Activated CD8-positive, alpha-beta memory T cell treated with anti-CD3 and anti-CD28 coated beads for 1 hour (primary cell): ENCODE measurements at places on chromosomes 12 and 14.

DNA sequence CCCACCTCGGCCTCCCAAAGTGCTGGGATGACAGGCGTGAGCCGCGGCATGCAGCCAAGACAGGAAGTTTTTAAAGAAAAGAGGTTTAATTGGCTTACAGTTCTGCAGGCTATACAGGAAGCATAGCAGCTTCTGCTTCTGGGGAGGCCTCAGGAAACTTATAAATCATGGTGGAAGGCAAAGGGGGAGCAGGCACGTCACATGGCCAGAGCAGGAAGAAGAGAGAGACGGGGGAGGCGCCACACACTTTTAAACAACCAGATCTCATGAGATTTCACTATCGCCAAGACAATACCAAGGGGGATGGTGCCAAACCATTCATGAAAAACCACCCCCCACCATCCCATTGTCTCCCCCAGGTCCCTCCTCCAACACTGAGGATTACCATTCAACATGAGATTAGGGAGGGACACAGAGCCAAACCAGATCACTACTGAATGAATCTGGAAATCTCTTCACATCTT is 14.1 kb downstream of the CCDC63 start:
- no peak for DNase-seq

- no peak for DNase-seq
These were observed 99.9 kb downstream of the FOXN3 start for GRCh38 chr14:89317051-89317691.

GRCh38 chr12:98533723-98534251 is 18.4 kb downstream of the TMPO start:
- DNase-seq: no peak

DNA sequence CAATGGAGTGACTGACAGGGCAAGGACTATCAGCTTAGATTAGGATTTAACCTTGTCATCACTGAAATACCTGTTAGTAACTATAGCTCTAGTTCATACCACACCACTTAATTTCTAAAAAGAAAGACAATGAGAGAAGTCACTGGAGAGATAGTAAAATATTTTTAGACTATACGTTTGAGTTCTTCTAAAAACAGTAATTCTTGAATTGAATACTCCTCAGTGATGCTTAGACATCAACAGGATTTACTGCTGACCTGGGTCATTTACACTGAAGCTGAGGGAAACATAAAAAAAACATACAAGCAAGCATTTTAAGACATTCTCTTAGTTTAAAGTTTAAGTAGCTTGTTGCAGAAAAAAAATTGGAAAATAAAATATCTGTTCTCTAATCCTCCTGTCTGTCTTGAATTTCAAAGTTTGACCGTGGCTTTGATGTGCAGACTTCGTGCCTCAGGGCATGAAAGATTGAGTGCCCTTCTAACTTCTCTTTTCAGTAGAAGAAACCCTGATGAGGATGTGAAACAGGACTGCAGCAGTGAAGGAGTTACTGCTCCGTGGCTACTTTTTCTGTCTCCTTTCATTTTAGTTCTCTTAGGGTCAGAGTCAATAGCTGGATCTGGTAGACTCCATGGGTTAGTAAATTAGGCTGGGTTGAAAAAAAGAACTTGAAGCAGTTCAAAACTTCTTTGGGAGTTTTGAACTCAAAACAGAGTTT is 172.2 kb downstream of the PTPRO start:
- no peak for DNase-seq

GRCh38 chr12:49039421-49040363 is 20.9 kb downstream of the KMT2D start:
- DNase-seq: no peak

DNA sequence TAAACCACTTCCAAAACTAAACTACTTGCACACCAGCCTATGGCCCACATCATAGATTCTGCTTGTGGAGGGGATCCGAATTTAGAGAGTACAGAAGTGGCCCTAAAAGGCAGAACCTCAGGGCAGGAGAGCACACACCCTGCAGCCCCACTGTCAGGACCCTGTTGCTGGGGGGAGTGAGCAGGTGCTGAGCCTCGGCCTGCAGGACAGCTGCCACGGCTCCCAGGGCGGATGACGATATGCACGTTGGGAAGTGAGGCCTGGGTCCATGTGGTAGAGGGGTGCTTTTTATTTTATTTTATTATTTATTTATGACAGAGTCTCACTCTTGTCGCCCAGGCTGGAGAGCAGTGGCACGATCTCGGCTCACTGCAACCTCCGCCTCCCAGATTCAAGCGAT is 73.5 kb downstream of the TNFAIP2 start:
- DNase-seq: no peak

- DNase-seq: no peak
These were observed 2.4 kb downstream of the FICD start for GRCh38 chr12:108517288-108518100.

DNA sequence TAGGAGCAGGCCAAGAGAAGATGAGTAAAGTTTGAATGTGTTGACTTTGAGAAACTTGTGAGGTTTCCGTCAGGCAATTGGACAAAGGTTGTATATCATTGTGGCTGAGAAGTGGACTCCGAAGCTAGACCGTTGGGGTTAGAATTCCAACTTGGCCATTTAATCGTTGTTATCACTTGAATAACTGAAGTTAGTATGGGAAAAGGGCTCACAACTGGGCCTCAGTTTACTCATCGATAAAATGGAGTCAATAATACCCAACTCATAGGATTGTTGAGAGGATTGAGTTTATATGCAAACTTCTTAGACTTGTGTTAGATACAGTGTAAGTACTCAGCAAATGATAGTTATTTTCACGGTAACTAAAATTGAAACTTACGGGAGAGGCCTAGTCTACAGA is 846 bp downstream of the SLIRP start:
- no peak for DNase-seq

- peak; percentile 53 for DNase-seq
These were observed 46.2 kb downstream of the KDM2B start for GRCh38 chr12:121534495-121535148.

GRCh38 chr12:119642986-119643385 is 24.9 kb upstream of the PRKAB1 start:
- no peak for DNase-seq

GRCh38 chr12:118846416-118846815 is 134.9 kb upstream of the SRRM4 start:
- DNase-seq: no peak

- DNase-seq: no peak
These were observed 69.7 kb upstream of the VRK1 start for GRCh38 chr14:96727491-96727890.

GRCh38 chr12:120199595-120200306 is 1.2 kb downstream of the RPLP0 start:
- DNase-seq: no peak

- DNase-seq: no peak
These were observed 9.1 kb downstream of the MTRFR start for GRCh38 chr12:123242116-123242904.

GRCh38 chr14:24814944-24815343 is 181.0 kb upstream of the GZMB start:
- no peak for DNase-seq

- no peak for DNase-seq
These were observed 18.6 kb downstream of the PSMC1 start for GRCh38 chr14:90274808-90275457.

GRCh38 chr14:99840774-99841305 is 47.6 kb downstream of the EML1 start:
- no peak for DNase-seq

DNA sequence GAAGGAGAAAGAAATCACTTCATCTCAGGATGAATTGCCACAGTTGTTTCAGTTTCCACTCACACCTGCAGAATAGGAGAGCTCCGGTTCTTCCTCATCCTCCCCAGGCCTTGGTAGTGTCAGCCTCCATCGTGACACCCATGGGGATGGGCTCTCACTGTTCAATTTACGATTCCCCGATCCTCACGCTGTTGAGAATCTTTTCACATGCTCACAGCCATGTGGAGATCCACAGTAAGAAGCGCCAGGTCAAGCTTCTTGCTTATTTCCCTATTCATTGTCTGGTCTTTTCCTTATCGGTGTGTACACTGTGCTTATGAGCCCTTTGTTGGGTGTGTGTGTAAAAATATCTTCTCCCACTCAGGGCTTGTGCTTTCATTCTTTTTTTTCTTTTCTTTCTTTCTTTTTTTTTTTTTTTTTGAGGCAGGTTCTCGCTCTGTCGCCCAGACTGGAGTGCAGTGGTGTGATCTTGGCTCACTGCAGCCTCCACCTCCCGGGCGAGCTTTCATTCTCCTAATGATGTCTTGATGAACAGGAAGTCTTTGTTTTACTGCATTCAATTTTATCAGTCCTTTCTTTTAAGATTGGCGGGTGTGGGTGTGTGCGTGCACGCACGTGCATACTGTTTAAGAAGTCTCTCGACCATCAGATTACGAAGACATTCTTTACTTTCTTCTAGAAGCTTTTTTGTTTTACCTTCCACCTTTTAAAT is 21.5 kb downstream of the RIN3 start:
- no peak for DNase-seq

GRCh38 chr12:19288603-19289244 is 150.6 kb upstream of the AEBP2 start:
- no peak for DNase-seq

DNA sequence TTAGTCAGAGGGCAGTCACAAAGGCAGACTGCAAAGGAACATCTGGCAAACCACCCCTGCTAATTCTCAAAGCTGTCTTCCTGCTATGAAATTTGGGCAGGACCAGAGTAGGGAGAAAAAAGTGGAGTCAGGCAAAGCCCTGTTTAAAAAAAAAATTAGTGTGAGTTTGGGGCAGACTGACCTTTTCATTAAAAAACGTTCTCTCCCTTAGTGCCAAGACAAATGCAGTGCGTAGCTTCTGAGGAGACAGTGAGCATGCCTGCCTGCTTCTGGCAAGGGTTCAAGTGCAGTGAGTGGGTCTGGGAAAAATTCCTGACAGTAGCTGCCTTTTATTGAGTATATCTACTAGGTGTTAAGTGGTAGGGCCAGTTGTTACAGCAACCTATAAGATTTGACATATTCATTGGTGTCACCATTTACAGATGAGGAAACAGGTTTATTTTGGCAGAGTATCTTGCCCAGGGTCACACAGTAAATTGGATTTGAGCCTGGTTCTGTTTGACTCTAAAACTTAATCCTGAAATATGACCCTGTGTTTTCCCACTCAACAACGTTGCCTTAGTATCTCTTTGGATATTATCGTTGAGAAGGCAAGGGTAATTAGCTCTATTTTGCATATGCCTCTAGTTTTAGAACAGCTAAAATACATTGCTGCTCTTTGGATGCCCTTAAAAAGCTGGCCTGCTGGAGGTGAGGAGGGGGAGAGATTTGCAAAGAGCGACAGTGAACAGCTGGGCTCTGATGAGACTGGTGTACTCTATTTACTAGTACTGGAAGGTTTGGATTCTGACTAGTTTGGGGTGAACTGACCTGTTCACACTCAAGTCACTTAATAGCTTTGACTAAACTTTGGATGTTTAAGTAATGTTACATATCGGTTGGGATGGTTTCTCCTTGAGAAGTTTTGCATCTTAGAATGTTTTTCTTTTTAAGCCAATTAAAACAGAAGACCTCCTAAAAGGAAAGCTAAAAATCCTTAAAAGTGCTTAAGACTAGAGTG is 72.8 kb downstream of the PAPOLA start:
- DNase-seq: no peak

GRCh38 chr12:92424338-92424737 is 278.5 kb upstream of the PLEKHG7 start:
- DNase-seq: no peak

DNA sequence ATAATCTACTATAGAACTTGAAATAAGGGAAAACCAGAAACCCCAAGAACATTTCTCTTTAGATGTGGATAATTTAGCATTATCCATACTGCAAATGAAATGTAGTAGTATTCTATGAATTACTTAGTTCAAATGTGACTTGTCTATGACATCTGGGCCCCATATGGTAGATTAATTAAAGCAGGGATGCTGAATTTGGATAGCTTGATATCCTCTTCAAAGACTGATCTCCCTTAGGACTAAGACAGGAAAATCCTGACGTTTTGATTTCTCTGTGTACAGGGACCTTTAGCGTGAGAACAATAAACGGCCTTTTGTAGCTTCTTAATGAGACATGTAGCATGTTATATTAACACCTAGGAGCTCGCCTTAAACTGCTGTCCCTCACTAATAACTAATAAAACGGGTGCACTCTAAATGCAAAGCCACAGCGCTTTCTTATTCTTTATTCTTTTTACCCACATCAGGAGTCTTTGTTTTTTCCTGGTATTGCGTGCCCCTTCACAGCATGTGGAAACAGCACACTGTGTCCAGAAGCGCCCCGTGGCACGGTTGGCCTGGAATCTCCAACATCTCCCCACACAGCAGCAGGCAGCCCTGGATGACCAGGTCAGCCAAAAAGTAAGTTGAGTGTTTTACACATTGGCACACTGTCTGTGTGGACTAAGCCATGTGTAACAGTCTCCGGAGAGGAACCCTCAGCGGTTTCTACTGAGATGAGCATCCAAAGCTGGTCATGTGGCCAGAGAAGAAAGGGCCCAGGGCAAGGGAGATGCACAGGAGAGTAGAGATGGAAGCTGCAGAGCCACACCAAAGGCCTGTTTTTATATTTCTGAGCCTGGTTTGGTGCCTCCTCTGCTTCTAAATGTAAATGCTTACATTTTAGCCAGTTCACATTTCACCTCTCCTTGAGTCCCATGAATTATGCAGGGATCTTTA is 93.1 kb downstream of the SRGAP1 start:
- no peak for DNase-seq

DNA sequence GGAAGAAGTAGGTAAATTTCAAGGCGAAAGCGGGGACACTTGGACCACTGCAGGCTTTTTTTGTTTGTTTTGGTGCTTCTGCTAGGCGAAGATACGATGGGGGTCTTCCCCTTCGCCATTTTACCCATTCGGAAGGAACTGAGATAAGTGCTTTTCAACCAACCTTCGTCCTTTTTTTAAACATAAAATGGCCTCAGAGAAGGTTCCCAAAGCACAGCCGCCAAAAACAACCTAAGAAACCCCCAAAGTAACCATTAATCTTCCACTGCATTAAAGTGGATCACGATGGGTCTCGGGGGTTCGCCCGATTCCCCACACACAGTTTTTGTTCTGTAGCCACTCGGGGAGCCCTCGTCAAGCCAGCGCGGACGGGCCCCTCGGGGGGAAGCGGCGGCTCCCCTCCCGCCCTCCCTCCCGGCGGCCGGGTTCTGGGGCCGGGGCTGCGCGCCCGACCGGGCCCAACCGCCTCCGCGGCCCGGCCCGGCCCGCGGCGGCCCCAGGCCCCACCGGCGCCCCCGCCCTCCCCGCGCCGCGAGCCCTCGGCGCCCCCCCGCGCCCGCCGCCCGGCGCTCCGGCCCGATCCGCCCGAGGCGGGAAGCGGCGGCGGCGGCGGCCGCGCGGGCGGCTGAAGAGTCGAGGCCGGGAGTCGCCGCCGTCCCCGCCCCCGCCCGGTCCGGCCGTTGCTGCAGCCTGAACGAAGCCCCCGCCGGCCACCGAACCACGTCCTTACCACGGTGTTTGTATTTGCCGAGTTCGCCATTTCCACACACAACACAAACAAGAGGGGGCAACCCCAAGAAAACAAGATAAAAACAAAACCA is 790 bp downstream of the GTF2A1 start:
- no peak for DNase-seq

GRCh38 chr12:130752692-130753230 is 36.7 kb upstream of the RIMBP2 start:
- no peak for DNase-seq
